ENCODE measurements at places on chromosomes 2 and 18.
A peak's percentile ranks its signal among the peaks of the same experiment; 100 is the strongest.

DNA sequence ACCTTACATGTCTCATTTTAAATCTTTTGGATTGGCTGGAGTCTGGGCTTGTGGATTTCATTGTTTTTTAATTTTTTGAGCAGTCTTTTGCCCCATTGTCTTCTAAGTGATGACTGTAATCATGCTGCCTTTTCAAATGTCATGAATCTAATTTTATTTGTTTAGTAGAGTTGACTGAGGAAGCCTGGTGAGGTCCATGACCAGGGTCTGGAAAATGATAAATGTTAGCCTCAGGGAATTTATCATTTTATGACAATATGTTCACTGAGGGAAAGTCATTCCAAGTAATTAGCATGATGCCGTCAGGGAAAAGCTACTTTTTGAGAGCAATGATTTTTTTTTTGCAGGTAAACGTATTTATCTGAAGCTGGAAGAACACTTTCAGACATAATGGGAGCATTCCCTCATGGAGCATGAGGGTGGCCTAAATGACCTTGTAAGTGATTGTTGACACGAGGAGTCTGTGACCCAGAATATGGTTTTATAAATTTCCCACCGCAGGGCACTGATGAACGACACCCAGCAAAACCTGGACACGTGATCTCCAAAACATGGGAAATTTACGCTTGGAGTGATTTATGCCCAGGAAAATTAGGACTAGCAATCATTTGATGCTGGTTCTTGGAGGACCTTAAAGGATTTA is 155.3 kb upstream of the NABP1 start:
- no peak for DNase-seq

- no peak for DNase-seq
Observed at GRCh38 chr2:156189584-156189983, 142.9 kb downstream of the NR4A2 start.

GRCh38 chr2:109124982-109125592 is 3.9 kb upstream of the SH3RF3 start:
- no peak for DNase-seq

GRCh38 chr2:96819128-96819875 is 3.2 kb downstream of the CNNM3 start:
- DNase-seq: no peak

GRCh38 chr2:41854227-41854626 is 193.6 kb upstream of the PKDCC start:
- no peak for DNase-seq

DNA sequence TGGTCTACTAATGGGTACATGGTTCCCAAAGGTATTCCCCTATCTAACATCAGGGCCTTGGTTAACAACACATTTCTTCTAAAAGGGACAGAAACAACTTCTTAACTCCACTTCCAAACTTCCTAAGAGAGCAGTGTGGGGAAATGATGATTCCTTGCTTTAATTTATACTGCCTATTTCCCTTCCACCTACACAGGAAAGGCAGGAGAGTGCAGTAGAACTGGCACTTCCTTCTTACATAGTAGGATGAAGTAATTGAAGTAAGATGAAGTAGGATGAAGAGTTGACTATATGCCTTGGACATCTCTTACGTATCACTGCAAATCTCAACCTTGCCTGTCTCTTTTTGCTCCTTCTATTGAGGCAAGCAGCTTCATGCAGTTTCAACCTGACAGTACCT is 54.7 kb downstream of the CD28 start:
- DNase-seq: no peak

- DNase-seq: no peak
Observed at GRCh38 chr2:209307161-209308001, 116.5 kb upstream of the MAP2 start.

- no peak for DNase-seq
Observed at GRCh38 chr2:41880561-41881243, 167.1 kb upstream of the PKDCC start.

GRCh38 chr2:12767996-12768624 is 51.4 kb downstream of the TRIB2 start:
- DNase-seq: no peak

DNA sequence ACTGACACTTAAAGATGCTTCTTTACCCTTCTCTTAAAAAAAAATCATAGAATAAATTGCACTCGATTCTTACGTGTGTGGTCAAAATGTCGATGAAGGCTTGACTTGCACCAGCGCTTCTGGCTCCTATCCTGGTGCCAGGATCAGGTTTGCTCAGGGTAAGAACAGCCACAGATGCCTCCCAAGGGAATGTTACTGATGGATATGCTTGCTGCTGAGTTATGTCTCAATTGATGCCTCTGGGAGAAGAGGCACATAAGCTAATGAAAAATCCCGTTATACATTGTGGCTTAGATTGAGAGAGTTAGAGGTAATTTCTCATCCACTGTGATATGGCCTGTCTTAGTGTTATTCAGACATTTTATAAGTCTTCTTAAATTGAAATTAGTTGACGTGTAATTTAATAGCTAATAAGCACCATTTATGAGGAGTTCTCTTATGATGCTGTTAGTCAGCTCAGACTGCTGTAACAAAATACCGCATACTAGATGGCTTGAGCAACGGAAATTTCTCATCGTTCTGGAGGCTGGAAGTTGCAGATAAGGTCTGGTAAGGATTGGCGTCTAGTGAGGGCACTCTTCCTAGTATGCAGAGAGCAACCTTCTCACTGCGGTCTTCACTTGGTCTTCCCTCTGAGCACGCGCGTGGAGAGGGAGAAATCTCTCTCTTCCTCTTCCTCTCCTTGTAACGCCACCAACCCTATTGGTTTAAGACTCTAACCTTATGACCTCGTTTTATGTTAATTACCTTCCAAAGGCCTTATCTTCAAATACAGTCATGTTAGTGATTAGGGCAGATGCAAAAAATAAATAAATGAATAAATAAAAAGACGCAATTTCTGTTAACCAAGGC is 116.6 kb upstream of the NOSTRIN start:
- no peak for DNase-seq

- no peak for DNase-seq
Observed at GRCh38 chr2:22518641-22519040, 866.3 kb upstream of the KLHL29 start.

DNA sequence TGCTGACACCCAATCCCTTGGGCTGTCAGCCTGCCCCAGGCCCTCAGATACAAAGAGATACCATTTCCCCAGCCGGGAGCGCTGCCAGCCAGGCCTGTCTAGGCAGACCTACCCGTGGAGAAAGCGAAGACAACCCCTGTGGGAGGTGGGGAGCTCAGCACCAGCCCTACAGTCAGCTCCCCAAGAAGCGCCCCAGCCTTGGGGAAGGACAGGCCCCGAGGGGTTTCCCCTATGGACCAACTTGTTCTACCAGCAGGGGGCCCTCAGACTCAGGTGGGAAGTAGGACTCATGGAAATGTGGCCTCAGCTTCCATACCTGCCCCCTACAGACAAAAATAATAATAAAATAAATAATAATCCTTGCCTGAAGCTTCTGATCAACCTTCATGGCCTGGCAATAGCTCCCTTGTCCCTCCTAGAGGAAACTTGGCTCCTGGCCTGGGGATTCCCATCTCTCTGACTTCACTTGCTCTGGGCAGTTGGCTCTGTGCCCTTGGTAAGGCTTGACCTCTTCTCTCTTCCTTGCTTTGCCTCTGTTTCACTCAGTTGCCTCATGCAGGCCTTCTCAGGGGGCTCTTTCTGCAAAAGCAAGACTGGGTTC is 7.0 kb downstream of the SLC35F6 start:
- DNase-seq: peak; percentile 37

DNA sequence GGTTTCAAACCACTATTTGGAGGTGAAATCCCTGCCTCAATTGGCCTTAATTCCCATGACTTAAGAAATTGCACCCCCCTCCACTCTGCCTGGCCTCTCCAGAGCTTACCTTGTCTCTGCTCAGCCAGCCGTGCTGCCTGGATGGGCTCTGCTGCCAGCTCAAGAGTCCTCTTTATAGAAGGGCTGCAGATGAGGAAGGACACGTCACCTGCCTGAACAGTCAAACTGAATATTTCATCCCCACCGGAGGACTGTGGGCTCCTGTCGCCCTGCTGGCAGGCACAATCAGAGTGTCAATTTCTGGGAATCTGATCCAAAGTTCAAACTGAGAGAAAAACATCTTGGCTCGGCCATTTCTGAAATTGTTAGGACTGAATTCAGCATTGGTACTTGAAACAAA is at the start of gene OTOS:
Gene OTOS (minus strand): TSS at position 148 of the 400 bp plus-strand sequence. CDS start 332 bp downstream, outside the sequence.
- DNase-seq: no peak

- DNase-seq: no peak
Observed at GRCh38 chr2:122516775-122517174, 761.3 kb downstream of the TSN start.

DNA sequence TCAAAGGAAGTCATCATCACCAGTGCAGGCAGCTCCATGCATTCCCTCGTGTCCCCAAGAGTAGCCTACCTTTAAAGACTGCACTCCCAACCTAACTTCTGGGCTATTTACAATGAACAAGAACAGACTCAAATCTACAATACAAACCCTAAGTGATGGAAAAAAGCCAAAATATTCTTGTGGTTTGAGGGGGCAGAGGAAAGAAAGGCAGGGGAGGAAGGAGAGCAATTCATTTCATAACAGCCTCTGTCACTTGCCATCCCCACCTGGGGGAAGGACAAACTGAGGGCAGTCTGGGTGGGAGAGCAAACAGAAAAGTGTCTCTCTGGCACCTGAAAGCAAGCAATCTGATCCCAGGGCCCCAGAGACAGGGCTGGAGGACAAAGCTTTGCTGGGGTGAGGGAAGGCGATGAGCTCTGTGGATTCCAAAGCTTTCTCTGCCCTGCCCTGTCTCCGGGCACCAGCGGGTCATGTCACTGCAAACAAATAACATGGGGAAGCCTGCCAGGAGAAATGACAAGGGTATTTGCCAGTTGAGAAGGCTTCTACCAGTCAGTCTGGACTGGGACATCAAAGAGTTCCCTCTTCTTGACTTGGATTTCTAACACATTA is 528.0 kb upstream of the TNP1 start:
- DNase-seq: no peak

- no peak for DNase-seq
Observed at GRCh38 chr2:105634198-105634597, 110.5 kb upstream of the NCK2 start.

DNA sequence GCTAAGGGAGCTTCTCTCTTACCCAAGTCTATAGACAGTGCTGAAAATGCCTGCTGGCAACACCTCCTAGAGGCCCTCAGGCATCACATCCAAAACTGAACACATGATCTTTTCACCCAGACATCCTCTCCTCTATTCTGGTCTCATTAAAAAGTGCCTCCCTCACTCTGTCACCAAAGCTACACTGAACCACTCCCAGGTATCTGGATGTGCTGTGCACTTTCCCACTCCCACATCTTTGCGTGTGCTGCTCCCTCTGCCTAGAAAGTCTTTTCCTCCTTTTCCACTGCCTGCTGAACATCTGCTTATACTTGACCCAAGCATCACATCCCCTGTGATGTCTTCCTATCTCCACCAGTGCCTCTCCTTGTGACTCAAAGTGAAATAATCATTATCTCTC is 26.1 kb upstream of the STPG4 start:
- DNase-seq: no peak

GRCh38 chr2:38708900-38709566 is 42.1 kb downstream of the SRSF7 start:
- no peak for DNase-seq

GRCh38 chr2:42928692-42929545 is 136.5 kb upstream of the HAAO start:
- DNase-seq: peak; percentile 33

GRCh38 chr2:177595126-177595845 is 202.7 kb downstream of the AGPS start:
- no peak for DNase-seq

- no peak for DNase-seq
Observed at GRCh38 chr2:37201208-37201607, 4.9 kb downstream of the CEBPZOS start.

DNA sequence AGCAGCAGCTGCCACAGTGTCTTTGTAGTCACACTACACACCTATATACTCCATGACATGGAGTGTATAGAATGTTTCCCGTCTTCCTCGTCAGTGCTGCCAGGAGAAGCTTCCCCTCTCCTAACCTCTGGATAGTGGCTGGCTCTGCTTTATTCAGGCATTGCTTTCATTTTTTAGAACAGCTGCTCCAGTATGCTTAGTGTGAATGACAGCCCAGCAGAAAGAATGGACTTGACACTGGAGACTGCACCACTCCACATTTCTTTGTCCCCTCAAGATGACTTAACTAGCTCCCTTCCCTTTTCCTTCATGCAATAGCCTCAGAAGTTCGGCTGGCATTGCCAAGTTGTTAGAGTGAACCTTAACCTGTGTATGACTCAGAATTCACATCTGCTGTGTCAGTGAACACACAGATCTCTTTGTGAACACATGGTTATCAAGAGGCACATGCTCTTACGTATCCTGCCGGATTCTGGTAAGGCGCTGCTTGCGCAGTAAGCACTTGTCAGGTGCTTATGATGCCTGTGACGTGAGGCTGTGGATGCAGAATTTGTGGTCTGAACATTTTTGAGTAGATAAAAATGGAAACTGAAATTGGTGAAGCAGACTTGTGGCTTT is 73.9 kb downstream of the NEDD4L start:
- no peak for DNase-seq

- no peak for DNase-seq
Observed at GRCh38 chr2:237474442-237474911, 12.6 kb upstream of the MLPH start.

DNA sequence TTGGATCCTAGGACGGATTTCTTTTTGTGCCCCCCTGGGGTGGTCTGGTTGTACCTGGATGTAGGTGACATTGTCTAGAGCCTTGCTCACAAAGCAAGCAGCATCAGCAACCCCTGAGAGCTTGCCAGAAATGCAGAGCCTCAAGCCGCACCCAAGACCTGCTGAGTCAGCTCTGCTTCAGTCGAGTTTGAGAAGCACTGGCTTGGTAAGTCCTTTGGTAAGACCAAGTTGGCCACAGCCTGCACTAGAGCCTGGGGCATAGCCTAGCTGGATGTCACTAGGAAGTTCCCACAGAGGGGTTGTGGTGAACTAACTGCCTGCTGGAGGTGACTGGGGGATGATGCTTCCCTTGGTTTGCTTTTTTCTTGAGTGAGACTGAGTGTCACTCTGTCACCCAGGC is 6.2 kb downstream of the ABCG5 start:
- no peak for DNase-seq

GRCh38 chr2:152961351-152961750 is 242.9 kb downstream of the ARL6IP6 start:
- no peak for DNase-seq

DNA sequence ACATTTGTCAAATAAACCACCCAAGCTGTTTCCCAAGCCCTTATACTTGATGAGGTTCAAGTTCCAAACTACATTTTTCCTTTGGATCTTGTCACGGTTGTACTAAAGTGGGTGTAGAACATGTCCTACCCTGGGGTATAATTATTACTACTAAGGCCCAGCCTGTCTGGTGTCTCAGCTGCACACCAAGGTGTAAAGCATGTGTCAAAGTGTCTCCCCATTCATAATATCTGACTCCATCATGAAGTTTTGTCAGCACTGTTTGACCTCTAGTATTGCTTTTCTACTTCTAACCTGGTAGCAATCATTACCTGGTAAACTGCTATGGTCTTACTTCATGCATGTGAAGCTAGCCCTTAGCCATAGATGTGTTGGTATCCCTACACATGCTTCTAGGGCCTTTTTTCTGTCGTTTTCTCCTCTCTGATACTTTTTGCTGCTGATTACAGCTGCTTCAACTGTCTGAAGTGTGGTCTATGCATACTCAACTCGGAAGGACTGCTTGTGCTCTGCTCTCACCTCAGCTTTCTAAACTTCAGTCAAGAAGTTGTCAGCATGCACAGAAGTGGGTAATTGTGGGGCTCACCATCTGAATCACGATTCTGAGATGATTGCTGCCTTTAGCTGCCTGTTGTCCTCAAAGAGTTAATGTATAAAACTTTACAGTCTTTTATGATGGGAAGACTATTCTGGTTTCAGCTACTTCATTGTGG is 445.7 kb upstream of the TRIB2 start:
- DNase-seq: no peak

- no peak for DNase-seq
Observed at GRCh38 chr2:159508140-159508539, 108.2 kb downstream of the BAZ2B start.
